ENCODE measurements at places on chromosomes 3 and 15.

DNA sequence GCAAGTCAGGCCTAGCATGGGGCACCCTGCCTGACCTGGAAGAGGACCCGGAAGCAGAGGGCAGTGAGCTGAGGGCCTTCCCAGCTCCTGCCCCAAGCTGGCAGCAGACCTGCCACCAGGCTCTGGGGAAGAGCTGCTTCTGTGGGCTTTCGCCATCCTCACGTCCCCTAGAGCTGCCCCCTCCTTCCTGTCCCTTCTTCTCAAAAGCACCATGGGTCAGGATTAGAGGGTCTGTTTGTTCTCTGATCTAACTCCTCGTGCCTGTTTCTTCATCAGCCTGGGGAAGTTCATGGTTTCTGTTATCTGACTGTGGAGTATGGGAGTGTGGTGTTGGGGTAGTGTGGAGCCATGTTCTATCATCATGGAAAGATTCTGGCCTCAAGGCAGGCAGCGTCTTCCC lies 58.4 kb upstream of the POLG start:
- DNase-seq, result no peak

DNA sequence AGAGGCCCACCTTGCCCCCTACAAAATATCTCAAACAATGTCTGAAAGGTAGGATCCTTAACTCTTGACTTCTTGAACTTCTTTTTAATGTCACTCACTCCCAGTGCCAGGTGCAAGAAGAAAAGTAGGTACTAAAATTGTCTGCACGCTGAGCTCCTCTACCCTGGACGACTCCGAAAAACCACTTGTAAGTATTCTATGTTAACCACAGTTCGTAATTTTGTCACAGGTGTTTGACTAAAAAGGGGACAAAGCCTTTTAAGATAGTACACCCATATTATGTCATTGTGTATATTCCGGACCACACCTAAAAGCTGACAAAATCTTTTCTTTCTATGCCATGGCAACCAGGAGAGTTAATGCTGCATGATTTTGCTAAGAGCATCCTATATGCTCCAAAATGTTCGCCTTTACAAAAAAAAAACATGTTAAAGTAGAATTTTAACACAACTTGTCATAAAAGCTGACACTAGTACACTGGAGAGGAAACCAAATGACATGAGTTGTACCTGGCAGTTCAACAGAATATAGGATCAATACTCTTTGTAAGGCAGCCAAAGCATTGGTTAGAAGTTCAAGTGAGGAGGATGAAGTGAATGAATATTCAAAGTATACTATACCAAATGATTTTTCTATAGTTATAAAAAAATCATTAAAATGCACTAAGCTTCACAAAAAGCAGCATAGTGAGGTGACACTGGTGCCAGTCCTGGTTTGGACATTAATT lies 210.5 kb downstream of the FOXP1 start:
- no peak for DNase-seq

DNA sequence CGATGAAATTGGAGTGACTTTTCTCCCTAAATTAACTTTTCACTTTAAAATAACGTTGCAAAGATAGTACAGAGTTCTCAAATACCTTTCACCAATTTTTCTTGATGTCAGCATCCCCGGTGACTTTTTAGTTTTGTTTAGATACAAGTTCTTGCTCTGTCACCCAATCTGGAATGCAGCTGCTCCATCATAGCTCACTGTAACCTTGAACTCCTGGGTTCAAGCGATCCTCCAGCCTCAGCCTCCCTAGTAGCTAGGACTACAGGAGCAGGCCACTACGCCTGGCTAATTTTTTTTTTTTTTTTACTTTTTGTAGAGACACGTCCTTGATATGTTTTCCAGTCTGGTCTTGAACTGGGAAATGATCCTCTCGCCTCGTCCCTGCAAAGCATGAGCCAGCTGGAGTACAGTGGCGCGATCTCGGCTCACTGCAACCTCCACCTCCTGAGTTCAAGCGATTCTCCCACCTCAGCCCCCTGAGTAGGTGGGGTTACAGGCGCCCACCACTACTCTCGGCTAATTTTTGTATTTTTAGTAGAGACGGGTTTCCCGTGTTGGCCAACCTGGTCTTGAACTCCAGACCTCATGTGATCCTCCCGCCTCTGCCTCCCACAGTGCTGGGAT lies 747 bp downstream of the NSUN3 start:
- no peak for DNase-seq

DNA sequence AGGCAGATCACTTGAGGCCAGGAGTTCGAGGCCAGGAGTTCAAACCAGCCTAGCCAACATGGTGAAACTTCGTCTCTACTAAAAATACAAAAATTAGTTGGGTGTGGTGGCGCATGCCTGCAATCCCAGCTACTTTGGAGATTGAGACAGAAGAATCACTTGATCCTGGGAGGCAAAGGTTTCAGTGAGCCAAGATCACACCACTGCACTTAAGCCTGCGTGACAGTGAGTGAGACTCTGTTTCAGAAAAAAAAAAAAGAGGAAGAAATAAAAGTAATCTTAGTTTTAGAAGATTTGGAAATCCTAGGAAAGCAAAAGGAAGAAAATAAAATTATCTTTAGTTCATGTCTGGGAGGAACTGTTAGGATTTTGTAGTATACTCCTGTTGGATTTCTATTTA lies 77.2 kb downstream of the IL12A start:
- DNase-seq, result no peak

DNA sequence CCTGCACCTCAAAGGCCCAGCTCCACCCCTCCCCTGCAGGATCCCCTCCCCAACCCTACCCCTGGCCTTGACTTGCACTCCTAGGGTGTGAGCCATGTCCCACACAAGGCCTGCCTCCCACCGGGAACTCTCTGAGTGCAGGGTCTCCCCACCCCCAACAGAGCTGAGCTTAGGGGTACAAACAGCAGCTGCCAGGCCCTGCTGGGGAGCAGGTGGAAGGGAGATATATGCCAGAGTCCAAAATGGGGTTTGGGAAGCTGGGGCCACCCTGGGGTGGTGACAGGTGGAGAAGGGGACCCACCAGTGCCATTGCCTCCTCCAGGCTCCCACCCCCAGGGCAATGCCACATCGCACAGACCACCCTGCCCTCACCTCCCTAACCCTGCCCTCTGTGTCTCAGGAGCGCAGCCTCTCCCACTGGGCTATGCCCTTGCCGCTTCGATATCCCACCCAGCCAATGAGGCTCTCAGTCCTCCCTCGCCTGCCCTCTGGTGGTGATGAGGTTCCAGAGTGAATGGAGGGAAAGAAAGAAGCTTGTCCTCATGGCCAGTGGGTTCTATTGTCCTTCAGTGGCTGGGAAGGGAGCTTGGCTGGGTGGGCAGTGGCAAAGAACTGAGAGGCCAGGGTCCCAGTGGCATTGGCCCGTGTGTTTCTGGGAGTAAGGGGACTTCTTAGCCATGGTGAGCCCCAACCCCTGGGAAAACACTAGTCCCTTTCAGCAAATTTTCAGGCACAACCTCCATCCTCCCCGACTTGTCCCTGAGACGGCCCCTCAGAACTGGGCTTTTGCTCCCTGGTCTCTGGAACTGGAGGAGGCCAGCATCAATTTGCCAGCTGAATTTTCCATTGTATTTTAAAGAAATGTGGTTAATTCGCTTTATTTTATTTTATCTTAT lies 46.8 kb downstream of the CYP11A1 start:
- DNase-seq, result no peak

DNA sequence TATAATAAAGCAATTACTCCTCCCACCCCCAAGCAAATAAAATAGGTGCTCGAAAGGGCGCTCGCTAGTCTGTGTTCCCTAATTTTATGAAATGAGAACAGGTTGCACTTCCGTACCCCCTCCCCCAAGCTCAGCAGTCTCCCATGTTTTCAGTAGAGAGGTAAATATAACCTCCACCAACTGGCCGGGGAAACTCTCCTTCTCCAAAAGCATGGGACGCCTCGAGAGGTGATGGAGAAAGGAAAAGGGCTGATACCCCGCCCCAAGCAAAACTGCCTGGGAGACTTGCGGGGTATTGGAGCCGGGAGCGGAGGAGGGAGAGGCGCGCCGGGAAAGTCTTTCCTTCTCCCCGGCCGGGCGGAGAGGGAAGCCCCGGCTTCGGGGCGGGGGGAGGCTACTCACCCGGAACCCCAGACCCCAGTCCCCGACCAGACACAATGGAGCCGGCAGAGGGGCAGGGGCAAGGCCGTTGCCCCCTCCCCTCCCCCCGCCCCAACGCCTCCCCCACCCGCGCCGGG lies 605 bp downstream of the DCUN1D1 start:
- no peak for DNase-seq

DNA sequence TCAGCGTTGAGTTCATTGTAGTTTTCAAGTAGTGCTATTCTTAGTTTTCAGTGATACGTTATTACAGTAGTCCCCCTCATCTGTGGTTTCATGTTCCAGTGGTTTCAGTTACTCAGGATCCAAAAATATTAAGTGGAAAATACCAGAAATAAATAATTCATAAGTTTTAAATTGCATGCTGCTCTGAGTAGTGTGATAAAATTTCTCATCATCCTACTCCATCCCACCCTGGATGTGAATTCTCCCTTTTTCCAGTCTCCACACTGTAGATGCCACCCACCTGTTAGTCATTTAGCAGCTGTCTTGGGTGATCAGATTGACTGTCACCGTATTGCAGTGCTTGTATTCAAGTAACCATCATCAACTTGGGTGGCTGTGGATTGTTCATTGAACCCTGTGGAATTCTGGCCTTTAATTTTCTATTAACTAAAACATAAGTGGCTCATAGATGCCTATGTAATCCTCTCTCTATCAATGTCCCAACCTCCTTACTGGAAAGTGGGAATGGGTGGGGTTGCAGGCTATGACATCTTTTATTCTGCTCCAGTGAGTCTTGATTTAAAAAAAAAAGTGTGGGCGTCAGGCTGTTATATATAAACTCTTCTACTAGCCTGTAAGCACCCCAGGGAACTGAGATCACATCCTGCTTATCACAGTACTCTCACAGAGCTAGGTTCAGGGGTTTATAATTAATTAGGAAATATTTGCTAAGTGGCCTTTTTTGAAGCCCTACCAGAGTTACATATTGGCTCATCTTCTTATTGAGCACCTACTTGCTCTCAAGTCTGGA lies 97.5 kb downstream of the CFAP20DC start:
- no peak for DNase-seq

DNA sequence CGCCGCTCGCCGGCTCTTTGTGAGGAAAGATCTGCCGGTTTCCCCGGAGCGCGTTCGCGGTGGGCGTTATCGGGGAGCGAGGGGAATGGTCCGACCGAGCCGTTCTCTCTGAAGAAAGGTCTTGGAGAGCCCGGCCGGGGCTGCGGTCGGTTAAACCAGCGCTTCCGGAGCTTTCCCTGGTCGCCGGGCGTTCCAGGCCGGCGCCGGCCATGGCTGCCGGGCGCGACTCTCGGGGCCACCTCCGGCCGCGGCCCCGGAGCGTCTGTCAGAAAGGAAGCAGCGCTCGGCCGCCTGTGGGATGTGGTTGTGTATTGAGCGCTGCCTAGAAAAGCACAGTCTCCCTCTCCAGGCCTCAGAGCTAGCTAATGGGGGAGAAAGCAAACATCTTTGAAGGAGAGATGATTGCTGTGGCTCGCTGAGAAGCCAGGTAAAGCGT lies 731 bp downstream of the FYTTD1 start:
- DNase-seq, result no peak

DNA sequence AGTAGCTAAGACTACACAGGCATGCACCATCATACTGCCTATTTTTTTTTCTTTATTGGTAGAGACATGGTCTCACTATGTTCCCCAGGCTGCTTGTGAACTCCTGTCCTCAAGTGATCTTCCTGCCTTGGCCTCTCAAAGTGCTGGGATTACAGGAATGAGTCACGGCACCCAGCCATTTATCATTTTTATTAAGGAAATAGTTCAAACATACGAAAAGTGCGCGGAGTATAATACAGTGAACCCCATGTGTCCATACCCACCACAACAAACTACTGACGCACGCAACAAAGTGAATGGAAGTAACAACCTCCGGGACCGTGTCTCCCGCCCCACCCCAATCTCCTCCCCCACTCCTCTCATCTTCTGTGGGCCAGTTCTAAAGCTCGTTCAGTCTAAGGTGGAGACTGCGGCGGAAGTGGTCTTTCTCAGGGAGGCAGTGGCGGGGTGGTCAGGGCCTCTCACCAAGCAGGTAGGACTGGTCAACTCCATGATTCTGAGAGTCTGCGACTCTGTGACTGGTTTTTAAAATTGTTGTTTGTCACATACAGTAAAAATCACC lies 42.1 kb downstream of the DNAJB8 start:
- DNase-seq, result no peak

DNA sequence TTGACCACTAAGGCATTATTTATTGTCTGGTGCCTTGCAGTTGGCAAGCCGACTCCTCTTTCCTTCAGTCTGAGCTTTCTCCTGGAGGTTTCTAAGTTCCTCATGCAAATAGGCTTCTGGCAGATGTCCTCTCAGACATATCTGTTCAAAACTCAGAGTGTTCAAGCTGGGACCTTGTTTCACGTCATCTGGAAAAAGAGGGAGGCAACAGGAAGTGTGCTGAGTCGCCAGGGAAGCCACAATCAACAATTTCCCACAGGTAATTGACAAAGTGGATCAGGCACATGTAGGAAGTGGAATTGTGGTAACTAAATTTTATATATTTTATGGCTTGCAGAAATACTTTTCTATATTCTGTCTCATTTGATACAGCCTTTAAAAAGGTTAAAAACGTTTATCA lies 14.6 kb downstream of the SCG5 start:
- DNase-seq, result no peak

DNA sequence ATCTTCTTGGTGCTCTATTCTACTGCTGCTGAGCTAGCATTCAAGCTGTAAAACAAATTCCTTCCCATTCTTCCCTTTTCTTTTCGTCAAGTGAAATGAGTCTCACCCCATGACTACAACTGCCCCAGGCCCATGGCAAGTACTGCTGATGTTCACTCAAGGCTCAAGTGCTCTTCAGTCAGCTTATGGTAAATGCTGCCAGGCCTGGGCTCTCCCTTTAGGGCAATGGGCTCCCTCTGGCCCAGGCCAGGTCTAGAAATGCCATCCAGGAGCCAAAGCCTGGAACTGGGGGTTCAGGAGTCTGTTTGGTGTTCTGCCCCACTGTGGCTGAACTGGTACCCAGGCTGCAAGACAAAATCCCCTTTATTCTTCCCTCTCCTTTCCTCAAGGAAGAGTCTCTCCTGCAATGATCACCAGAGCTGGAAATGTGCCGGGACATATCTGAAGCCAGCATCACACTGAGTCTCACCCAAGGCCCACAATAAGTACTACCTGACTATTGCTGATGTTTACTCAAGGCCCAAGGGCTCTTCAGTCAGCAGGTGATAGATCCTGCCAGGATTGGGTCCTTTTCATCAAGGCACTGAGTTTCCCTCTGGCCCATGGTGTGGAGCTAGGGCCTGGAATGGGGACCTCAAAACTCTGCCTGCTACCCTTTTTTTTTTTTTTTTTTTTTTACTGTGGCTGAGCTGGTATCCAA lies 205.0 kb upstream of the STAC start:
- DNase-seq, result no peak
